ENCODE measurements at places on chromosomes 1 and 21.
A peak's percentile ranks its signal among the peaks of the same experiment; 100 is the strongest.

- no peak for DNase-seq
Observed at GRCh38 chr1:164515711-164516331, 43.2 kb upstream of the PBX1 start.

- no peak for DNase-seq
Observed at GRCh38 chr1:58005212-58005611, 541.3 kb downstream of the OMA1 start.

GRCh38 chr1:107914119-107914765 is 50.7 kb downstream of the VAV3 start:
- DNase-seq, result no peak

DNA sequence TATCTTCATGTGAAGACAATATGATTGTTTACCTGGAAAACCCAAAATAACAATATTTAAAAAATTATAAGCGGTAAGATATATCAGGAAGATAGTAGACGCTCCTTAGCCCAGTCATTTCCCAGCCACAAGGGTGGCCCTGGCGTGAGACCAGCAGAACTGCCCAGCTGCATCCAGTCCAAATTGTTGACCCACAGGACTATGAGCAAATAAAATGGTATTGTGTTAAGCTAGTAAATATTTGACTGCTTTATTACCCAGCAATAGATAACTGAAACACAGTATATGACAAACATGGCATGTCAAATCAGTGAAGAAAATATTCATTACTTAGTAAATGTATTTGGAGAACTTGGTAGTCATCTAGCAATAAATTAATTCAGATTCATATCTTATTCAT is 294.3 kb upstream of the SPAG17 start:
- no peak for DNase-seq

- no peak for DNase-seq
Observed at GRCh38 chr1:36222481-36223380, 1.5 kb upstream of the THRAP3 start.

GRCh38 chr1:76481672-76482071 is 385.6 kb upstream of the ST6GALNAC5 start:
- DNase-seq, result no peak

DNA sequence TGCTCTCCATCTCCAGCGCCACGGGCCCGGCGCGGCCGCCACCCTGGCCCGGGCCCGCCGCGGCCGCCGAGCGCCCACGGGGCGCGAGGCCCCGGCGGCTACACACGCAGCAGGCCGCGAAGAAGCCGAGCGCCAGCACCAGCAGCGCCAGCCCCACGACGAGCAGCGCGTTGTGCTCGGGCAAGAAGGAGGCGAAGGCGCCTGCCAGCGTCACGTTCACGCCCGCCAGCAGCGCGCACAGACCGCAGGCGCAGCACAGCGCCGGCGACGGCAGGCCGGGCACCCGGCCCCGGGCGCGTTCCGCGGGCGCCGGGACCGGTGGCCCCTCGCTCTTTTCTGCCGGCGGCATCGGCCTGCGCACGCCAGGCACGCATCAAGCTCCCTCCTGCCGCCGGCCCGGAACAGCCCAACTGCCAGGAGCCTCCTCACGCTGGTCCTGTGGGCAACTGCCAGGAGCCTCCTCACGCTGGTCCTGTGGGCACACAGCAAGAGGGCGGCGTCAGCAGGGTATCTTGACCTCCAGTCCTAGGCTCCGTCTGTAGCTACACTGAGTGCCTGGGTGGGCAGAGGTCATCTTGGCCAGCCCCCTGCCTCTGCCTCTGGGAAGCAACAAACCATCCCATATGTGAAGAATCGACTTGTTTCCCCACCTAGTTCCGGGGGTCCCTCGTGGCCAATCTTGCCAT is 18.1 kb downstream of the KNCN start:
- DNase-seq, result no peak

GRCh38 chr1:232682248-232682647 is 52.3 kb upstream of the SIPA1L2 start:
- no peak for DNase-seq

- no peak for DNase-seq
Observed at GRCh38 chr1:203453616-203454015, 22.0 kb upstream of the PRELP start.

GRCh38 chr1:94236630-94237290 is 624 bp downstream of the ARHGAP29 start:
- no peak for DNase-seq

DNA sequence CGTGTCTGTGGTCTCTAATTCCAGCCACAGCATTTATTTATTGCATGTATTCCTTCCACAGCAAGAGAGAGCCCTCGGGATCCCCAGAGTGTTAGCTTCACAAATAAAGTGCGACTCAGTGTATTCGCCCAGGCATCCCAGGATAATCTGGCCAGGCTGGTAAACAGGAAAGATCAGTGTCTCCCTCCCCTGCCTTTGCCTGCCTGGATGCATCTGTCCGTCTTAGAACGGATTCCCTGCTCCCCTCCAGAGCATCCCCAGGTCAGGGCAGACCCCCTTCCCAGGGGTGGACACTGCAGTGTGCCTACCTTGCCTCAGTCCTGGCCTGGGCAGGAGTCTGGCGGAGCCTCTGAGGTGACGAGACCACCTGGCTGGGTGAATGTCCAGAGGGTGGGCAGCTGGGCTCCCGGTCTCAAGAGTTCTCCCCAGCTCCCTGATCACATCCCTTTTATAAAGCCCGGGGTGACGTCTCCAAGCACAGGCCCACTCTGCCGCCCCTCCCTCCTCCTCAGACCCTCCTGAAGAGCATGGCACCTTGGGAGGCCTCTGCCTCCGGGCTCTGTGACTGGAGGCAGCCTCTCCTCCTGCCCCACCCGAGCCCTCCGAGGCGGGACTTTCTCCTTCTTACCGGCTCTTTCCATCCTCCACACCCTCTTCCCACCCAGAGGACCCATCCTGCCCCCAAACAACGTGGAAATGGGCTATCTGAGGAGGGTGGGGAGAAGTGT is at the start of gene KISS1:
TSS of gene KISS1 (minus strand) at position 424 of the 728 bp plus-strand sequence. CDS start 3,615 bp downstream, outside the sequence.
- no peak for DNase-seq

GRCh38 chr1:23720256-23720995 is 22.8 kb upstream of the ELOA start:
- DNase-seq, result no peak

GRCh38 chr1:161838362-161838761 is 72.2 kb downstream of the ATF6 start:
- DNase-seq, result no peak

GRCh38 chr1:219460081-219460895 is 152.6 kb downstream of the ZC3H11B start:
- DNase-seq, result no peak

DNA sequence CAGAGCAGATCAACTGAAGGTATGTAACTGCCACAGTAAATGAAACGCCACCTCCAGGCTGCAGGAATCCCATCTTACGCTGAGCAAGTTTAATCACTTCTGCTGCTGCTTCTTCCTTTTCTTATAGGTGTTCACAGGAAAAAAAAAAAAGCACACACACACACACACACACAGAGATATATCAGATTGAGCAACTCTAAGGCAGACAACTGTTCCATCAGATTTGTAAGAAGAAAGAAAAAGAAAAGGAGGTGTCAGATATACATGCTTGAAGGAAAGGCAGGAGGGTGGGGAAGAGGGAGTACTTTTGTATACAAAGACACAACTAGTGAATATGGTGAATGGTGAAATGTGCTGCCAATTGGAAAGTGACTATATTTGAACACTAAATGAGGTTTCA is 28.6 kb downstream of the DSTYK start:
- DNase-seq, result no peak

- no peak for DNase-seq
Observed at GRCh38 chr1:29639156-29639736, 402.9 kb downstream of the PTPRU start.

DNA sequence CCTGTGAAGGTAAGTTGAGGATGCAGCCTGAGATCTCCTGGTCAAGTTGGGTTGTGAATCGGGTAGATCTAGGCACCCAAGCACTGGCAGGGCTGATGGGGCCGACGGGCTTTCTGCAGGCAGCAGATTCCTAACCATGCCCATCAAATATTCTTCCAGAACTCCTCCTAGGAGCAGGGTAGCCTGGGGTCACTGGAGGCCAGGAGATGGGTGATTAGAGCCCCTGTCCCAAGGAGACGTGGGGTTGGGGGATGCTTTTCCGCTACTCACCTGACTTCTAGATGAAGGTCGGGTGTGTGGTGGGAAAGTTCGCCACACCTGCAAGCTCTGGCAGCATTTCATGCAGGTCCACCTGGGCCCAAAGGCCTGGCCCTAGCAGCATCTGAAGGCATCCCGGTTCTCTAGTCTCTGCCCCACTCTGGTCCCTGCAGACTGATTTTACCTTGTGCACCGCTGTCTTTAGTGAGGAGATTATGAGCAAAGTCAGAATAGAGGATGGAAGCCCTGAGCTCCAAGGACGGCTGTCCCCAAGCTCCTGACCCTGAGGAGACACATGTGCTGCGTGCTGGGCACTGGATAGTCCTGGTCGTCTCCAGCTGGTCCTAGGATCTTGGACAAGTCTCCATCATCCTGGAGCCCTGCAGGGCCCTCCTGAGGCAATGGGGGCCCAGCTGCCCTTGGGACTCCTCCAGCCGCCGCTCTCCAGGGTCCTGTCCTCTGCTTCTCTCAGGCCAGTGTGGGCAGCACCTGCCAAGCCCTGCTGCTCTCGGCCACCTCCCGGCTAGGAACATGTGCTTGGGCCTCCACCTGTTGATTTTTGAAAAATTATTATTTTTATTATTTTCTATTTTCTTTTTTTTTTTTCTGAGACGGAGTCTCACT is 21.8 kb upstream of the C2CD2 start:
- no peak for DNase-seq

DNA sequence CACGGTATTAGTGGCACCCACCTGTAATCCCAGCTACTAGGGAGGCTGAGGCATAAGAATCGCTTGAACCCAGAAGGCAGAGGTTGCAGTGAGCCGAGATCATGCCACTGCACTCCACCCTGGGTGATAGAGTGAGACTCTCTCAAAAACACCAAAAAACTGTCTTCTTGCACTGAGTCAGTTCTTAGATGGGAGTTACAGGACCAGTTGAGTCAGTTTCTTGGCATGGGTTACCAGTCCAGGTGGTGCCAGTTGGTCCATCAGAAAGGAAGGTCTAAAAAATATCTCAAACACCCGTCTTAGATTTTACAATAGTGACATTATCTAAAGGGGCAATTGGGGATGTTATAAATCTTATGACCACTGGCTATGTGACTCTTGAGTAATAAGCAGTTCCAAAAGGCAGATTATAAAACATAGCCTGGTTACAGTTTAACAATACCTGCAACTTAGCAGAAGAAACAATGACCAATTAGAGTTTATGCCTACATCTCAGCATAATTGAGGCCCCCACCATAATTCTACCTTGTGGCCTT is 206.9 kb upstream of the FGGY start:
- no peak for DNase-seq

DNA sequence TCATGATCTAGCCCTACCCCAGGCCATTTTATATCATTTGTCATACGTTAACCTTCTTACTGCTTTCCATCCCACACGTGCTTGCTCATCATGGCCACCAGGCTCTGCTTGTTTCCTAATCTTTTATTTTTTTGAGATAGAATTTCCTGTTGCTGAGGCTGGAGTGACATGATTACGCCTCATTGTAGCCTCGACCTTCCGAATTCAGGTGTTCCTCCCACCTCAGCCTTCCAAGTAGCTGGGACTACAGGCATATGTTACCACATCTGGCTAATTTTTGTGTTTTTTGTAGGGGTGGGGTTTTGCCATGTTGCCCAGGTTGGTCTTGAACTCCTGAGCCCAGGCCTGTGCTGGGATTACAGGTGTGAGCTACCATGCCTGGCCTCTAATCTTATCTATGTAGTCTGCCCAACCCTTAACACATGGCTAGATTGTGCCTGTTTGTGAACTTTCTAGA is 3.3 kb downstream of the UAP1 start:
- DNase-seq, result no peak

DNA sequence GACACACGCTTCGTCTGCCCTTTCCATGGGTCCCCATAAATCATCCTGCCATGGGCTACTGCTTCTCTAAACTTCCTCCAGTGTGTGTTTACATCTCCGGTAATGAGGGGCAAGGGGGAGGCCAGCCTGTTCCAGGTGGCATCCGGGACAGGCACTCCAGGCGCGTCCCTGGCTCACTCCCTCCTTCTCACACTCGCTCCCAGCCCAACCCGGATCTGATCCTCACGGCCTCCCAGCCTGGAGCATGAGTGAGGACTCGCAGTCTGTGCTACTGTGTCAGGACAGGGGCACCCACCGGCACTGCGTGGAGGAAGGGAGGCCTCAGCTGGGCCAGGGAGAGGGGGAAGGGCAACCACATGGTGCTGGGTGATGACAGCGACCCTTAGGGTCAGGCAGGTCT is 225.4 kb downstream of the TRABD2B start:
- DNase-seq, result no peak

- no peak for DNase-seq
Observed at GRCh38 chr1:46820560-46821060, 21.8 kb downstream of the CYP4B1 start.

DNA sequence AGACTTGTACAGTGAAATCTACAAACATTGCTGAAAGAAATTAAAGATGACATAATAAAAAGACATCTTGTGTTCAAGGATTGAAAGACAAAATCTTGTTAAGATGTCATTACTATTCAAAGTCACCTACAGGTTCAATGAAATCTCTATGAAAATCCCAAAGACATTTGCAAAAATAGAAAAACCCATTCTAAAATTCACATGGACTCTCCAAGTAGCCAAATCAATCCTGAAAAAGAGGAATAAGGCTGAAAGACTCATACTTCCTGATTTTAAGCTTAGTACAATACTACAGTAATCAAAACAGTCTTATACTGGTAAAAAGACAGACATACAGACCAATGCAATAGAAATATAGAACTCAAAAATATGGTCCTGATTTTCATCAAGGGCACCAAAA is 78.6 kb downstream of the PCSK9 start:
- DNase-seq, result no peak

DNA sequence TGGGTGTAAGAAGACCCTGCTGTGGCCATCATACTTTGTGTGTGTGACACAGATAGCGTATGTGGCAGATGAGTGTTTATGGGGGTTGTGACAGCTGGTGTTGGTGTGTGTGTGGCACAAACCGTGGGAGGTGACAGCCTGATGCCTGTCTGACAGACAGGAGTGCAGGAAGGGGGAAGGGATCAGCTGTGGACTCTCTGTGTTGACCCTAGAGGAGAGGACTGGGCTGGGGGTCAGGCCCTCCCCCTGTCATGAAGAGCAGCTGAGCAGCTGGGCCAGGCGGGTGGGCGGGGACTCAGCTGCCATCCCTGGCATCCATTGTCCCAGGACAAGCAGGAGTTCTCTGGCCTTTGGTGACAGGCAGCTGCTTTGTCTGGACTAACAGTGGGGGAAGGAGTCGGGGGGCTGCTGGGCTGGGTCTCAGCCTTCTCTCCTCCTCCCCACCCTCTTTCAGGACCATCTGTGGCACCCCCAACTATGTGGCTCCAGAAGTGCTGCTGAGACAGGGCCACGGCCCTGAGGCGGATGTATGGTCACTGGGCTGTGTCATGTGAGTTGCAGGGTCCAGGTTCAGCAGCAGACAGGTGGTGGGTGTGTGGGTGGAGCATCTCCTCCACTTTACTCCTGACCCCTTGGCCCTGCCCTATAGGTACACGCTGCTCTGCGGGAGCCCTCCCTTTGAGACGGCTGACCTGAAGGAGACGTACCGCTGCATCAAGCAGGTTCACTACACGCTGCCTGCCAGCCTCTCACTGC is 2.3 kb downstream of the PLK3 start:
- DNase-seq, result no peak

GRCh38 chr1:198669023-198669698 is 30.3 kb downstream of the PTPRC start:
- peak; percentile 16 for DNase-seq

- no peak for DNase-seq
Observed at GRCh38 chr1:7048395-7048794, 263.1 kb downstream of the CAMTA1 start.

Measured in stimulated activated CD8-positive, alpha-beta memory T cell treated with anti-CD3 and anti-CD28 coated beads, Interleukin-7, amount 100 ng/mL, for 4 hours (primary cell).